ENCODE measurements at places on chromosomes 16 and 17. TPM values are rescaled to one million over a fixed set of nuclear protein-coding genes. Genes with fewer than 3 reads are reported as not detected.

The CDRT15L2 gene
- total RNA-seq: not detected

The TBC1D28 gene
- total RNA-seq: not detected

The BICDL2 gene
- 0.50 TPM for total RNA-seq

The KCNJ12 gene
- not detected for total RNA-seq

The SCNN1G gene
- total RNA-seq: not detected

The HOXB8 gene
- total RNA-seq: not detected
